ENCODE measurements at places on chromosomes 6 and 20. TPM values are rescaled to one million over a fixed set of nuclear protein-coding genes. Genes with fewer than 3 reads are reported as not detected.
A peak's percentile ranks its signal among the peaks of the same experiment; 100 is the strongest.

Gene TRIM38
- 4.0 TPM for total RNA-seq

Gene THBS2
- 38.8 TPM for total RNA-seq

Gene CYP24A1
- not detected for total RNA-seq

Gene ZBTB46
- total RNA-seq: 14.4 TPM

Gene PDYN
- not detected for total RNA-seq

Gene LPIN3
- total RNA-seq: 12.8 TPM

Gene BTN3A1
- total RNA-seq: 11.2 TPM

Gene POPDC3
- 31.6 TPM for total RNA-seq

- no peak for DNase-seq
Measured at GRCh38 chr6:111808493-111808892, 64.8 kb downstream of the FYN start.

- DNase-seq: peak; percentile 50
Measured at GRCh38 chr20:24100370-24101011, 111.9 kb upstream of the GGTLC1 start.

DNA sequence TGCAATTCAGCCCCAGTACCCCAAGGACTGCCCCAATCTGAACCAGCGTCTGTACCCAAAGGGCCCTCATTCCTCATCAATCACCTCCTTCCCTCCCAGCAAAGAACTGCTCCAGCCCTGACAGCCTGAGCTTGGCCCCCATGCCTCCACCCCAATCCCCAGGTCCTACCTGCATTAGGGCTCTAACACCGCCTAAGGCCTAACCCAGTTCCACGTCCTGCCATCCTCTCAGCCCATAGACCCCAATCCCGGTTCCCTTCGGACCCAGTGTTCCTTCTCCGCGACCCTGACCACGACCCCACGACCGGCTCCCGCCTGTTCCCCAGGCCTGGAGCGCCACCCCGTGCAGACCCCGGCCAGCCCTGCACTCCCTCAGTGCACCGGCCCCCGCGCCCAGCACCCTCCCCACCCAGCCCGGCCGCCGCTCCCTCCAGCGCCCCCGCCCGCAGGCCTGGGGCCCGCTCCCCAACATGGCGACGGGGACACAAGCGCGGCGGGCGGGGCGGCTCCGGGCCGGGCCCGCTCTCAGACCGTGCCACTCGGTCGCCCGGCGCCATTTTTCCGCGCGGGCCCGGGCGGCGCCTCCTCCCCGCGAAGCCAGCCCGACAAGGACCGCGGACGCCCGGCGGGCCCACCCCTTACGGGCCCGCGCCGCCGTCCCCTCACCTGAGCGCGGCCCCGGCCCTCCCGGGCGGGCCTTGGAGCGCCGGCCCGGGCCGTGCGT lies 483 bp downstream of the NCOA6 start:
- peak; percentile 88 for DNase-seq

DNA sequence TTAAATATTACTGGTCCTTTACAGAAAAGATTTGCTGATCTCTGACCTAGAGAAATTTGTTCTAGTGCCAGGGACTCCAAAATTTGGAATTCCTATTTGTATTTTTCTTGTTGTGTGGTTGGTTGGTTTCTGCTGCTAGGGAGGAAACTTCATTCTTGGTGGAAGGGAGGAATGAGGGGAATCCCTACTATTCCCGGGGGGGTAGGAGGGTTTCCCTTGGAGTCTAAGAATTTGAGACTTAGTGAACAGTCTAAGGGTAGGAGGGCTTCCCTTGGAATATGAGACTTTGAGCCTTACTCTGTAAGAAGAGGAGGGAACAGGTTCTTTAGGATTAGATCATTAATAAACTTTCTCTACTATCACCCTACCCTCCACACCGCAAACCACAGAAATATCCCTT lies 67.1 kb upstream of the ADGRF1 start:
- no peak for DNase-seq

DNA sequence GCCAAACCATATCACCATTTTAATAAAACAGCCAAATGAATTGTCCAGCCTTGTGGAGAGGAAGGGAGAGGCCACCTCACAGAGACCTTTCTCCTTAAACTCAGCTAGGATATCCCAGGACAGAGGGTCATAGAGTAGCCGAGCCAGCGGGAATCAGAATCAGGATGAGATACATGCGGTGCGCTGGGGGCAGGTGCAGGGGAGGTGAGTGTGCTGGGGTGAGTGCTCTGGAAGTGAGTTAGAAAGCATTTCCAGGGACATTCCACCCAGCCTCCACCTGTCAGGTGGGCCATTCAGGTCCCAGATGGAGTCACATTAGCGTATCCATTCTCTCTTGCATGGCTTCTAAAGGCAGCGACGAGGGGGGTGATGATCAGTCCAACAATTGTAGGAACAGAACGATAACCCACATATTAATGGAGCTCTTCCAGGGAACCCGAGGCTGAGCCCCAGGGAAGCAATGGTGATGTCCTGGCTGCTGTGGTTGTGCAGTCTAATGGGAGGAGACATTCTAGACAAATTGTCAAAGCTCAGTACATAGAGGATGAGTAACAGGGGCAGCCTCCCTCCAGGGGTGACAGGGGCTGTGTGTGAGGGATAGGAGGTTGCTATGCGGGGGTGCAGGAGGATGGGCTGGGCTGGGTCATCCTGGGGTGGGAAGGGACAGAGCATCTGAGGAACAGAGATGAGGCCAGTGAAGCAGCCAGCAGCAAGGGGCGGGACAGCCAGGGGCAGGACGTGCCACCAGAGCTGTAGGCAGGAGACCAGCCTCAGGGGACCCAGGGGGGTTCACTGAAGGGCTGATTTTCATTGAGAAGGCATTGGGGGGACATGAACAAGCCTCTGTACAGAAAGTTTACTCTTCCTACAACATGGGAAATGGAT lies 88.7 kb upstream of the FRMD1 start:
- no peak for DNase-seq

- no peak for DNase-seq
Measured at GRCh38 chr20:58103517-58103904, 124.9 kb downstream of the ANKRD60 start.

GRCh38 chr6:64280569-64280968 lies 645.0 kb downstream of the PHF3 start:
- peak; percentile 25 for DNase-seq

DNA sequence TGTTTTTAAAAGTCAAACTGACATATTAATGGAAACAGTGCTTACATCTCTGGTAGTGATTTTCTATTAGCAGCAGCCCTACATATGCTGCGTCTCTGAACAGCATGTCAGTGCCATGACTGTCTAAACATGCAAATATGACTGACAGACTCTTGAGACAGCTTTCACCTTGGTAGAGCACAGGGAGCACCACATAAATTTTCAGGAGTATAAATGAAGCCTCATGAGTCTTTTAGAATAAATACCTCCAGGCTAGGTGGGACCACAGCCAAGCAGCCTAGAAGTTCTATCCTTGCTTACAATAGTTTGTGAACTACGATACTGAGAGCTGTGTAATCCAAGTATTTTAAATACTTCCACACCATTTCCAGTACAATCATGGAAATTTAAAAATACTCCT lies 410.7 kb upstream of the RUNX2 start:
- no peak for DNase-seq

- DNase-seq: peak; percentile 88
Measured at GRCh38 chr20:37395921-37396415, 50.0 kb downstream of the SRC start.

GRCh38 chr6:5383856-5384255 lies 122.5 kb downstream of the FARS2 start:
- no peak for DNase-seq

DNA sequence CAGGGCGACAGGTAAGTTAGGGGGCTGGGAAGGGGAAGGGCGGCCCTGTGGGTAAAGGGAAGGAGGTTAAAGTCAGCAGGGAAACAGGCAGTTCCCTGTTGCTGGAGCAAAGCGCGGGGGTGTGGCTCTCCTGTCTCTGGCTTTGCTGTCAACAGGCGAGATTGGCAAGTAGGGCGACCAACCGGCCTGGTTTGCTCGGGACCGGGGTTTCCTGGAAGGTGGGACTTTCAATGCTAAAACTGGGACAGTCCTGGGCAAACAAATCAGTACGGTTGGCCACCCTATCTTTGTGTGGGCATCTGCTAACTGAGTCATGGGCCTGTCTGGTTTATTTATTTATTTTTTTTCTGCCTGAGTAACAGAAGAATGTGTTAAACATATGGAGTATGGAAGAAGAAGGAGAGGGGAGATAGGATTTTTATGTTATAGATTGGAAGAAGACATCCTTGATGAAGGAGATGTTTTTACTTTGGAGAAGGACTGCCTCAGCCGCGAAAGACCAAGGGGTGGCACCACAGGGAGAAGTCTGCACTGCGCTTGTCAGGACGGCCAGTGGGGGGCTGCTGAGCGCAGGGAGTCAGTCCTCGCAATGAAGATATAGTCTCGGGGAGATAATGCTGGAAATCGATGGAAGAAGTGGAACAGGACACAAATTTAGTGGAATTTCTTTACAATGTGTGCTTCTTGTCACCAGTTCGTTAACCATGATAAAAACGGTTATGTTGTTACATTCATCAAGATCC lies 43.4 kb upstream of the ESR1 start:
- peak; percentile 98 for DNase-seq

DNA sequence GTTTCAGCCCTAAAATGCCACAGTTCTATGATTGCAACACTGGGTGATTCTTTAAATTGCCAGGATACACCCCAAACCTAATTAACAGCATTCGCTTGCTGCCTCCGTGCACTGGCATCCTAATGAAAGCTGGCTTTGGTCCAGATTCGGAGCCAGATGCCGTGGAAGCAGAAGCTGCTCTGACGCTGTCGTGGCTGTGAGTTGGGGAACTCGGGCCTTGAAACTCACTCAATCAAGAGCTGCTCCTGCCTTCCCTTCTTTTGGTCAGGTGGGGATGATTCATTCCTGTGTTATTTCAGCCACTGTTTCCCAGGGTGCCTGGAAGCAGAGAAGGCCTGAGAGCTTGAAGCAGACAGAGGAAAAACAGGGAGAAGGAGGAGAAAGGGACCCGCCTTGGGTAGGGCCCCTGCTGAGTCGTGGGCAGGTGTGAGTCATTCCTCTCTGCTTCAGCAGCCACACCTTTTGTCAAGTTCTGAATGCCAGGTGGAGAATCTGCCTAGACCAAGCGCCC lies 36.2 kb upstream of the DSP start:
- no peak for DNase-seq

GRCh38 chr20:23391707-23392310 lies 29.5 kb downstream of the NAPB start:
- no peak for DNase-seq

DNA sequence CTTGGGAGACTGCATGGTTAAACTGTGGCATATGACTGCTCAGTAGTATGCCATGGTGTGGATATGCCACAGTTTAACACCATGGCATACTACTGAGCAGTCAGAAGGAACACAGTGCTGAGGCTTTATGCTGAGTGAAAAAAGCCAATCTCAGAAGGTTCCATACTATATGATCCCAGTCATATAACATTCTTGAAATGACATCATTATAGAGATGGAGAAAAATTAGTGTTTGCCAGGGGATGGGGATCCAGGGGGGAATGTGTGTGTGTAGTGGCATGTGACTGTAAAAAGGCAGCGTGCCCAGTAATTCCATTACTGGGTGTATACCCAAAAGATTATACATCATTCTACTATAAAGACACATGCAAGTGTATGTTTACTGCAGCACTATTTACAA lies 85.8 kb downstream of the FOXF2 start:
- DNase-seq: no peak

DNA sequence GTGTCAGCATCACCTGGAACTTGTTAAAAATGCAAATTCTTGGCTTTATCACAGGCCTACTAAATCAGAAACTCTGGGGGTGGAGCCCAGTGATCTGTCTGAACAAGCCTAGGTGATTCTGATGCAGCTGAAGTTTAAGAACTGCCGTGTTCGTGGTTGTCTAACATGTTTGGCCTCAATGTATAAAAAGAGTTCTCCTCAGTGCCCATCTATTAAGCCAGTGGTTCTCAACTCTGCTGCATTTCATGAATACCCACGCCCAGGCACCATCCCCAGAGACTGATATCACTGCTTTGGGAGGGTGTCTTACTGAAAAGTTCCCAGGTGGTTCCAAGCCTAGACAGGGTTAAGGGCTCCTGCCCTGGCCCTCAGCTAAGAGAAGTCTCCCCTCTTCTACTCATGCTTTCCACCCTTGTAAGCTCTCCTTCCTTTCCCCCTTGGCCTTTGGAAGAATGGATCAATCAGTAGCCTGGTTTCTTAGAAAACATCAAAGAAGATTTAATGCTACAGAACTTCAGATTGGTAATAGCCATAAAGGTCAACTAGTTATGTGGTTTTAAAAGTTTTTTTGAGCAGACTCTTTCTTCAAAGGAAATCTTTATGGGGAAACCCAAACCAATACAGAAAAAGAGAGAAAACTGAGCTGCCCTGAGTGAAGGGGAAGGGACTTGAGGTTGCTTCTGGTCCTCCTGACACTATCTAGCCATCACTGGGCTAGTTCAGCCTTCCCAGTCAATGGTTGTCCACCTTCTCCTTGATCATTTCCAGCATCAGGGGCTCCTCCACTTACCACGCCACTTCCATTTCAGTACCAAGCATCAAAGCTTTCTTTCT lies 38.9 kb upstream of the TNFAIP3 start:
- DNase-seq: no peak

- no peak for DNase-seq
Measured at GRCh38 chr20:10990625-10991382, 317.0 kb upstream of the JAG1 start.

DNA sequence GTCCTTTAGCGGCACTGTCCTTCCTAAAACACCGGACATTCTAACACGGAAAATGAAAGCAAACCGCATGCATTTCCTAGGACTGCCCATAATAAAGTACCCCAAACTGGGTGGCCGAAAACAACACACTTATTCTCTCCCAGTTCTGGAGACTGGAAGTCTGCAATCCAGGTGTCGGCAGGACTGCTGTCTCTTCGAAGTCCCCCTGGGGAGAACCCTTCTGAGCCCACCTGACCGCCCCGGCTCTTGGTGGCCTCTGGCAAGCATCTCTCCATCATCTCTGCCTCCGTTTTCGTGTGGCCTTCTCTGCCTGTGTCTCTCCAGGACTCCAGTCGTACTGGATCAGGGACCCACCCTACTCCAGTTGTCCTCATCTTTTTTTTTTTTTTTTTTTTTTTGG lies 55.4 kb downstream of the SYNJ2 start:
- DNase-seq: no peak

- no peak for DNase-seq
Measured at GRCh38 chr6:52305948-52306767, 21.6 kb upstream of the MCM3 start.
